CD4-positive, alpha-beta T cell treated with Interleukin-17A for 1 hour (primary cell): ENCODE measurements at places on chromosomes 4 and X.

DNA sequence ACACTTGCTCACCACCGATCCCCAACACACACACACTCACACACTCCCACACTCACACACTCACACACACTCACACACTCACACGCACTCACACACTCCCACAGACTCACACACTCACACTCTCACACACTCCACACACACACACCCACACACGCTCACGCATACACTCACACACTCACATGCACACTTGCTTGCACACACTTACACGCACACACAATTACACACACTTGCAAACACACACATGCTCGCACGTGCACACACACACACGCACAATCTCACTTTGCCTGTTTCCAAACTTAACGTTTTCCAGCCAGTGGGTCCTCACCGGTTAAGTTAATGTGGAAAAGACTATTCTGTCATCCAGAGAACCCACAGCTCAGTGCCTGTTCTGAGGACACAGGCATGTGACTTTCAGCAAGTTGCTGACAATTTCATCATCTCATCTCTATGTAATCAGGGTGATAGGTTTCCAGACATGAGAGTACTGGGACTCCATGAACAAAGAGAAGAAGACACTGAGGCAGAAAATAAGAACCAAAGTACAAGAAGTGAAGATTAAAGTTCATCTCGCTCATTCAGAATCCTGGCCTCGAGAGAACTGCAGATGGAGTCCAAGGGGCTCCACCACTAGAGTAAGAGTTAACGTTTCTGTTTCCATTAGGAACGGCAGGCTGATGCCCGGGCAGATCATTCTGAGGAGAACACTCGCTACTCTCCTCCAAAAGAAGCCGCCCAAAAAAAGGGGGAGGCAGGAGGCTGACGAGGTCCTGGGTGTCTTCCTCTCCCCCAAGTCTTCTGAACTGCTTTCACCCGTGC, 153.2 kb upstream of the FRG1 start:
- DNase-seq, result no peak

- no peak for DNase-seq
Measured at GRCh38 chr4:157271166-157271869, 50.8 kb downstream of the GRIA2 start.

DNA sequence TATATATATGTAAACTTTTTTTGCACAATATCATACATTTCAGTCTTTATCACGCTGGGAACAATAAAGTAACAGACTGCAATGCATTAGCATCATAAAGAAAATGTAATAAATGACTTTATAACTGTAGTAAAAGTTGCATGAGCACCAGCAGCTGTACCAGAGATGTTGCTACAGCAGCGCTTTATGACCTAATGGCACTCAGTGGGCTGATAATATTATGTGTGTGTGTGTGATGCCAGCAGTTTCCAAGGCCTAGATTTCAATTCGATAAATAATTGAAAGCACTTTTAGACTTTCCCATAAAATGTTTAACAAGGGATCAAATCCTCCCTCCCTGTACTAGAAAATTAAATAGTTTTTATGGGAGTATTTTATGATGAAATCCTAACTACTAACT, 367.6 kb upstream of the AGA start:
- no peak for DNase-seq

DNA sequence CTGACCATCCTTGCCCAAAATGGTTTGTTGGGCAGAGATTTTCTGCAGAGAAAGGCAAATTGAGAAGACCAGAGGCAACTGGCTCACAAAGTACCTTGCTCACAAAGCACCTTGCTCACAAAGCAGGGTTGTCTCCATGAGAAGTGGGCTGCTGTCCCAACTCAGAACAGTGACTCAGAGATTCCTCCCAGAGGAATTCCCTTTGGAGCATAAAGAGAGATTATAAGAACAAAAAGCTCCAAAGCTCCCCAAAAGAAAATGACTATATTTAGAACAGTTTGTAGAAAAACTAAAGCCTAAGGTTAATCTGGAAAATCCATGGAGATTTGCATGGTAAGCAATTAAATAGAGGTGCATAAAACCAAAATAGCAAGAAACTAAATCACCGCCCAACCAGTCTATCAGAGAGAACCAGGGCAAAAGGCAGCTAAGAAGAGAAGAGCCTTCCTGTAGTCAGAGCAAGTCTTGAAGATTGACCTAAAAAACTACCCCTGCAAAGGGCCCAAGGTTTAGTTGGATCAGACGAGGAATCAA, 731.4 kb downstream of the FAT4 start:
- DNase-seq, result no peak

DNA sequence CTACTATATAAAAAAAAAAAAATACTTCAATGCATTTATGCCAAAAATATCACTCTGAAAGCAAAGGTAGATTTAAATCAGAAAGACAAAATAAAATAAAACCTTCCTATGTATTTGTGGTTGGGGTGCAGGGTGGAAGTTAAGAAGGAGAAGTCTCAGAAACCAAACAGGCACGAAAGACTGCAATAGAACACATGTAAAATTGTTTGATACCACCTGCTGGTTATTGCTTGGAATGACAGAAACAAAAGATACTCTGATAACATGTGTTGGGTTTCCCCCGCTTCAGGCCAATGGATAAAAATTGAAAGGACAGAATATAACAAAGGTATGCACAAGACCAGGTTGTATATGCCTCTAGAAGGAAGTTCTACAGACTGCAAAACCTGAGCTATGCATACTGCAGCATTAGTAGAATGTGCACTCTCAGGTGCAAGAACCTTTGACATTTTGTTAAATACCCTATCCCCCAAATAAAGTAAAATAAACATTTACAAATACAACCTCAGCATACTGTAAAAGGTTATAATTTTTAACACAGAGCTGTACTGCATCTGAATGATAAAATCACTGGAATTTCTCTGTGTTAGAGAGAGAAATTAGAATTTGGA, 118.8 kb downstream of the GABRA2 start:
- no peak for DNase-seq
